AG09319 (cell line): ENCODE measurements at places on chromosomes 11 and 22.

GRCh38 chr11:42239188-42239587 lies 779.7 kb upstream of the LRRC4C start:
- no peak for DNase-seq

- DNase-seq: no peak
Measured at GRCh38 chr11:22539821-22540256, 85.8 kb downstream of the FANCF start.

DNA sequence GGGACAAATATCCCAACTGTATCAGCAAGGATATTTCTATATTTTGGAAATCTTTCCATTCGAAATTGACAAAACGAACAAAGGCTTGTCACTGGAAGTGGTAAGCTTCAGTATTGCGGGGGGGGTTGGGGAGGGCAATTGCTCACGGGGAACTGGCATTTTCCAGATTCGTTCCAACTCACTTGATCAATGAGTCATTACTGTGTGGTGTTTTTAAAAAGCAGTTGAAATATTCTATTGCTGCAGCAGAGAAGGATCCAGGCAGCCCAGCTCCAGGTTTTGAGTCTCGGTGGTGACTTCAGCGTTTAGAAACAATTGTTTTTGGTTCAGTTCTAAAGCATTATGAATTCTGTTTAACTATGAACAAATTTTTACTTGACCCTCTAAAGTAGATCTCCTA lies 33.8 kb upstream of the FBLN1 start:
- DNase-seq: no peak

GRCh38 chr11:111388842-111389241 lies 9.8 kb upstream of the POU2AF1 start:
- DNase-seq: no peak

DNA sequence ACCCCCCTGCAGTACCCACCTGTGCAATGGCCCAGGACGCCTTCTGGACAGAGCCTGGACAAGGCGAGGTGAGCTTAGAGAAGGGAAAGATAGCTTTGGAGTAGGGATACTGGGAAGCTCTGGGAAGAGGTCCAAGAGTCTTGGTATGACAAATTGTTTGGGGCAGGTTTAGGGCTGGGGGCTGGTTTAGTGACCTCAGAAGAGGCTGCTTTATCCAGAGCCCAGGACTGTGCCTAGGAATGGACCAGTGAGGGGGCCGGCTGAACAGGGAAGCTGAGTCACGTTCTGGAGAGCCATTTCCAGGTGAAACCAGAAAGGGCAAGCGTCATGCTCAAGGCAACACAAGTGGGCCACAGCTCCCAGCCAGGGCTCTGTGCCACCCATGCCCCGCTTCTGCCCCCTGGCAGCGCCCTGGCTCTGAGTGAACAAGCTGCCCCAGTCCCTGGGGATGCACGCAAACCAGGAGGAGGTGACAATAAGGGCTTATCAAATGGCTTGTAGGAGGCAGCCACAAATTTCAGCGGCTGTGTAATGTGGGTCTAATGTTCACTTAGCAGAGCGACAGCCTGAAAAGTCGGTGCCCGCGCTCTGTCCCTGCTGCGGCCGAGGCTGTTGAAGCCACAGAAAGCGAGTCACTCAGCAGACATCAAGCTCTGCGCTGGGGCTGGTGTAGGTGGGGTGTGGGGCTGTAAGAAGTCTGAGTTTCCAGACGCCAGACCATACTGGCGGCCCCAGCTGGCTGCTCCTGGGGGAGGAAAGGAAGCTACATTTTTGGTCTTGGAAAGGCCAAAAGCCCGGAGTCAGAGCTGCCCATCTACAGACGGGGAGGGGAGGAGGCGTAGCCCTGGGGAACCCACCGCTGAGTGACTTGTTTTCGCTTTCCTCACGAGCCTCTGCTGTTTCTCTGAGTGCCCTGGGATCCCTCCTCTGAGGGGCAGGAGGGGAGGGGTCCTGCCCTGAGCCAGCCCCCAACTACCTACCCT lies 18.3 kb upstream of the SYT7 start:
- no peak for DNase-seq

DNA sequence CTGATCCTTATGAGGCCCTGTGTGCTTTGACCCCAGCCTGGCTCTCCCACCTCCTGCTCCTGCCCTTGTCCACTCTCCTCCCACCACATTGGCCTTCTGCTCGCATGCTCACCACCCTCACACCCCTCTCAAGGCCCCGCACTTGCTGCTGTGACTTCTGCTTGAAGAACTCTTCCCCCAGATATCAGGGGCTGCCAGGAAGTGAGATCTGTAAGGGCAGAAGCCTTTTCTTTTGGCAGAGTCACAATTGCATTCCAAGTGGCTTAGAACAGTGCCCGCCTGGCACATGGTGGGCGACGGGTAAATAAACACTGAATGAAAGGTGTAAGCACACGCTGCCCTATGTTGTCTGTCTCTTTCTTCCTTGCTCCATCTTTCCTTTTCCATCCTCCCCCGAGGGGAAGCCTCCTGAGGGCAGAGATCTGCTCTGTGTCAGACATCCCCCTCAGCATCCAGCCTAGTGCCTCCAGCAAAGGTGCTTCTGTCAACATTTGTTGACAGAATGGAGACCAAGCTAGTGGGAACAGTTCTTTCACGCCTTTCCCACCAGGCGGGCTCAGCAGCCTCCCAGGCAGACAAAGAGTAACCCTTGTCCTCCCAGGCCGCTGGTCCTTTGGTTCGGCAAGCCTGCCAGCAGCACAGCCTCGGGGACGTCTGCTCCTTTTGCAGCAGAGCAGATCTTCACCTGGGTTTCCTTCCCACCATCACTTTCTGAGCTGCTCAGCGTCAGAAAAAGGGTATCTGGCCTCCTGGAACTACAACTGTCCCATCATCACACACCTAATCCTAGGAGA lies 10.0 kb upstream of the PEX26 start:
- DNase-seq: no peak

GRCh38 chr22:40479126-40479800 lies 108.9 kb downstream of the SGSM3 start:
- DNase-seq: no peak

DNA sequence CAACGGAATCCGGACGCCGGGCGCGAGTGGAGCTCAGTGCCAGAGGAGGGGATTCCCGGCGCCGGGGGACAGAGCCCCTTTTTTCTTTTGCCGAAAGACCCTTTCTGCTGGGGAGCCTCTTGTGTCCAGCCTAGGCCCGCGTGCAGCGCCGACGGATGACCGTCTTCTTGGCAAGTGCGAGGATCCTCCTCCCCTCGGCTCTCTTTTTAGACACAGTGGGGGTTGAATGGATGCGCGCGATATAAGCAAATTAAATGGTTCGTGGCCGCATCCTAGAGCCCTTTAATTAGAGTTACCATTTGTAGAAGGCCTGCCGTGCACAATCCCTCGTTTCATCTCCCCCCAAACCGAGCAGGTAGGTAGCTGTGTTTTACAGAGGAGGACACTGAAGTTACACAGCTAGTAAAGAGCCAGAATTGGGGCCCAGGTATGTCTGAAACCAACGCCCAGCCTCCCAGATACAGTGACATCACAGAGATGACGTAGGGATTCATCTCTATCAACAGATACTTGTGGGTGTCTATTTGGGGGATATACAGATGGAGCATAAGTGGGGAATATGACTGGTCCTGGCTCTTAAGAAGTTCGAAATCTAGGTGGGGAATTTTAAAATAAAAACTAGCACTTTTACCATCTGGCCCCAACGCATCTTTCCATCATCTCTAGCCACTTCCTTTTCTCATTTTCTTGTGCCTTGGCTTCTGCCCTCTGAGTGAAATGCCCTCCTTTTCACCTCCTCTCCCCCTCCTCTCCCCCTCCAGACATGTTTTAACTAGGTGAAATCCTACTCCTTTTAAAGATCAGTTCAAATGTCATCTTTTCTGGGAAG lies 875 bp downstream of the TCP11L1 start:
- no peak for DNase-seq

- DNase-seq: no peak
Measured at GRCh38 chr22:48900327-48900597, 927.4 kb downstream of the BRD1 start.

DNA sequence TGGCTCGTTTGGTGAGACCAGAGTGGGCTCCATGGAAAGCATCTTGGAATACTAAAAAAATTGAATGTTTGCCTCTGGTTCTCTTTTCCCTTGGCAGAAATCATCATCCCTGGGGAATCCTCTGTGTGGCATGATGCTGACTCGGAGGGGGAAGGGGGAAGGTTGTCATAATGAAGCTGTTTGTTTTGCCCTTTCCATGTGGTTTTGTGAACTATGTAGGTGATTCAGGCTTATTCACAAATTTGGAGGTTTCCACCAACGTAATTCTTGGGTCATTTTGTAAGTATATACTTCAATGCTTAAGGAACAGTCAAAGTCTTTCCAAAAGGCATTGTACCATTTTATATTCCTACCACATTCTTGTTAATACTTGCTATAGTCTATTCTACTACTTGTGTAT lies 754.0 kb upstream of the FAT3 start:
- no peak for DNase-seq

DNA sequence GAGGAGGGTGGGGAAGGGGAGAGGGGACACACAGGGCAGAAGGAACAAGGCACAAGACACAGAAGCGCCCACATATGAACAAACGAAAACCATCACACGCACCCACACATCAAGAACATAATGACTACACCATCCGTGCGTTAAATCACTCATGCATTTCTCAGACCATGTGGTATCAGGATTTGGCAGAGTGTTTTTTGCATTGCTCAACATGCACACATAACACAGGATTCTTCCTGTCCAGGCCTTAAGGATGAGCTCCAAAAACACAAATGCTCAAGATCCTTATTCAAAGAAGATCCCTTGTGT lies 309.5 kb downstream of the CADM1 start:
- DNase-seq: no peak

DNA sequence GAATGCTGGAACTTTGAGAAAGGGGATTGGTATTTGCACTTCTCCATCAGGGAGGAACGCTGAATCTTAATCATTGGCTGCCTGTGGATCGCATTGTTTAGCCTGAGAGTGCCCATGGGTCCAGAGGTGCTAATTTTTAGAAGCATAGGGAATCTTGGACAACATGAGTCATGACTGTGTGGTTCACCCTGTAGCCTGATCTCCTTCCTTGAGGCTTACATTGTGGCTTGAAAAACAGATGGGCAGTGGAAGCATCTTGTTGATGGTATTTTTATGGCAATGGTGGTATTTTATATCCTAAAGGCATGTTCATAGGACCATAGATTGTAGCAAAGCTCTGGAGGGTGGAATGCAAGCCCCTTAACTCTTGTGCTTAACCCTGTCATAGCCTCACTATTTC lies 99.2 kb upstream of the DBX1 start:
- DNase-seq: no peak

DNA sequence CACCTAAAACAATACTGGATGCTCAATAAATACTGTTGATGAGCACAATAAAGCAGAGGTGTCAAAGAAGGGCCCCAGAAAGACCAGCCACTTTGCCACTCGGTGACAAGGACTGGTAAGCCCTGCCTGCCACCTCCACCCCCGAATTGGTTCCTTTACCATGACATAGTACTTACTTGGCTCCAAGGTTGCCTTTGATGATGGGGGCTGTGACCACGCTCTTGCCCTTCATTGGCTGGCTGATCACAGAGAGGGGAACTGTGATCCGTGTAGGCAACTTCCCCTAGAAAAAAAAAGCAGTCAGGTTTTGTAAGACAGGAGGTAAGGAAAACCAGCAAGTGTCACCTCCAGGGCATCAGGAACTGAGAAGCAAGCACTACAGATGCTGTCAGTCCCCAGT lies 29.7 kb downstream of the NFRKB start:
- DNase-seq: no peak

GRCh38 chr11:13252438-13252837 lies 25.2 kb upstream of the BMAL1 start:
- DNase-seq: no peak

GRCh38 chr11:112856133-112856532 lies 105.1 kb upstream of the NCAM1 start:
- no peak for DNase-seq

GRCh38 chr11:9203691-9204311 lies 61.3 kb downstream of the DENND5A start:
- no peak for DNase-seq

DNA sequence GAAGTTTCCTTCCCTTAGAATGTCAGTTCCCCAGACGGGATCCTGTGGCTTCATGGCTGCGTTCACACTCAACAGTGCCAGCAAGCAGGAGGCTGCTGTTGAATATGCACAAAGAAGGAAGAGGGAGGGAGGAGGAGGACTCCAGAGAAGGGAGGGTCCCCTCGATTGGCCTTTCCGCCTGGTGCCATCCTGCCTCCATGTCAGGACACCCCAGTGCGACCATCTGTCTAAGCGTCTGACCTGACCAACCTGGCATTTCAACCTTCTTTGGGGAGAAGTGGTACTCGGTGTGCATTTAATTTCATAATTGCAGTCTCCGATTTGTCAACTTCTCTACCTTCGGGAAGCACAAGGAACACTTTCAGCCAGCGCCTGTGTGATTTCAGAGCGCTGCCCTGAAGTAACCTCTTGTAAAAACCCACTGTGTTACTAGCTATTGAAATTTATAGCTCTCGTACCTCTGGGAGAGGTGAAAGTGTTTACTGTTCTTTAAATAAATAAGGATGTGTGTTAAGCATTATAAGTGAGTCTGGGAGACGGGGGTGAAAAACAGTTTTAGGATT lies 1491.9 kb downstream of the TBC1D22A start:
- no peak for DNase-seq

DNA sequence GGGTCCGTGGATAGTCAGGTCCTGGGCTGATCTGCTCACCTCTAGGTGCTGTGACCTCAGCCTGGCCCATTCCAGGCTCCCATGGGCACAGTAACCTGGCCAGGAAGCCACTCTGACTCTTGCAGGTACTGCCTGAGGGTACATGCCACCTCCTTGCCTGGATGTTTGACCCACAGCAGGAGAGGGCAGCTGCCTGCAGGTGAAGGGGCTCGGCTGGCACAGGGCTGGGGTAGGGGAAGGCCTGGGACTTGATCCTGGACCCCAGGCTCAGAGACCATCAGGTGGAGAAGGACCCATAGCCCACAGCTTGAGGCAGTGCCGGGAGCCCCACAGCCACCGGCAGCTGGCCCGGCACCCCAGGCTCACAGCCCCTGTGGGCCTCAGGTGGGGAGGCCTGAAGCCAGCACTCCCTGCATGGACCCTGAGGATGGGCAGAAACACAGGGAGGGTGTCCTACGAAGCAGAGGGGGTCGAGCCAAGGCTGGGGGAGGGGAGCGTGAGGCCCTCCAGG lies 2.7 kb downstream of the LRRC56 start:
- DNase-seq: no peak

- DNase-seq: no peak
Measured at GRCh38 chr11:14625586-14626205, 17.9 kb upstream of the PDE3B start.

DNA sequence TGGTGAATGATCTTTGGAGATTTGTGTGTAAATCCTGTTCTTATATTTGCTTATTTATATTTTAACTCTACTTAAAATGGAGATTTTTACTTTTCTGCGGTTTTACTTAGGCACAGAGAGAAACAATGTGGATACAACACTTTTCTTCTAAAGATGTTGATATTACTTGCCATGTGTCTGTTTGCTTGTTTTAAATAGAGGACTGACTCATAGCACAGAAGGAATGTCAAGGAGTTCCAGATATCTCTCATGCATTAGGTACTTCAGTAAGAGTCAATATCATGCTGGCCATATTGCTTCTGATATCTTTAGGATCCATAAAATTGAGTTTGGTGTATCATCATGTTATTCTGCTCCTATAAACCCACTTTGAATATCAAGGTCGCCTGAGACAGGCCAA lies 395.0 kb downstream of the OPCML start:
- DNase-seq: no peak

GRCh38 chr11:109130910-109131309 lies 291.1 kb upstream of the C11orf87 start:
- no peak for DNase-seq

GRCh38 chr22:22109693-22110466 lies 127.3 kb upstream of the TOP3B start:
- no peak for DNase-seq

GRCh38 chr11:113989916-113990315 lies 15.0 kb downstream of the HTR3A start:
- DNase-seq: no peak
